Stimulated activated CD4-positive, alpha-beta T cell treated with anti-CD3 and anti-CD28 coated beads, Interleukin-4, amount 100 ng/mL, for 1 hour (primary cell): ENCODE measurements at places on chromosomes 2 and 18.

DNA sequence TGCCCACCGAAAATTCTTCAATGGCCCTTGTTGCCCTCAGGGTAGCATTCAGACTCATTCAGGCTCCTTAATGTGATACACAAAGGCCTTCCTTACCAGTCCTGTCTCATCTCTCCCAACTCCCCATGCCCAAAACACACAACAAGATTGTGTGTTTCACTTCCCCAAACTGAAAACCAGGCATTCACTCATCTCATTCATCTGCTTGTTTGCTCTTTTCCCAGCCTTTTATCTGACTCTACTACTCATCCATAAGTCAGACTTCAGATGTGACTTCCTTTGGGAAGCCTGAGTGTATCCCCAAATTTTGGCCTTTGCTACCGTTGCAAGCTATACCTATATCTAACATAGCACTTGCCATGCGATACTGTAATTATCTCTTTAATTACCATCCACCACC lies 9.7 kb upstream of the SLC39A10 start:
- no peak for DNase-seq

DNA sequence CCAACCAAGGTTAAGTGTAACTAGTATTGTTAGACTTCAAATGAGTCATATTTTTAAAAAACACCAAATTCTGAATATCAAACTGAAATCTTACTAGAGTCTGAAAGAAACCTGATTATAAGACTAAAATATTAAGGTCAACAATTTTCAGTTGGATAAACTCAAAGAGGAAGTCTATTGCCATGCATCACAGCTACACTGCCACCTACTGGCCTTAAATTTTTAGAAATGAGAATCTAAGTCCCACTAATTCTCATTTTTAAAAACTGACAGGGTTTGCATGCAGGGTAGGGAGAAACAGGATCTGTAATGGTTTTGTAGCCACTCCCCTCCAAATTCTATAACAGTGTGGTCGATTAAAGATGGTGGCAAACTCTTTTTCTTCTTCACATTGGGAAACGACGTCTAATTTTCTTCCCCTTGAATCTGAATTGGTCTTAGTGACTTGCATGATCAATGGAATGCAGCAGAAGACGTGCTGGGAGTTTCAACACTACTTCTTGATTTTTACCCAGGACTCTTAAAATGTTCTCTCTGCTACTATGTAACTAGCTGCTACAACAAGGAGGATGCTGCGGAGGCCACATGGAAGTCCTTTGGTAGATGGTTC lies 176.1 kb upstream of the SESTD1 start:
- DNase-seq, result no peak

DNA sequence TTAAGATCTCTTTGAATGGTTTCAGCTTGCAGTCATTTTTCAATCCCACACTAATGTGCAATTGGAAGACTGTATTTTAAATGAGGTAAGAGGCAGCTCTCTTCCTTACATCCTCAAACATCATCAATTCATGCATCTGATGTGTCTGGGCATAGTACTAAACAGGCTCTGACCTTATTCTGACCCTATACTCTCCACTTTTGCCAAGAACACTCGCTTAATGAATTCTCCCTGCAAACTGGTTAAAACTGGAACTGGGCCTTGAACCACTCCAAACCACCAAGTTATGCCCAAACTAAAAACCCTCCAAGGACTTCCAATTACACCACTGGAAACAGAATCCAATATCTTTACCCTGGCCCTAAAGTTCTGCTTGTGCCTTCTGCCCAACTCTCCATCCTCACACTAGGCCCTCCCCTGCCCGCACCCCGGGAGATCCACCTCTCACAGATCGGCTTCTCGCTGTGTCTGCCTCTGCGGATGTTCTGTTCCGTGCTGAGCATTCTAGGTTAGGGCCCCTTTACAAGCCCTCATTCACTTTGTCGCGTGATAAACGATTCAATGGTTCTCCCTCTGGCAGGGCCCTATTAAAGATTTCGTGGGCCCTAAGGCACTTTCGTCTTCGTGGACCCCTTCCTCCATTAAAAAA lies 1.2 kb downstream of the M1AP start:
- no peak for DNase-seq

GRCh38 chr18:79314838-79315388 lies 80.8 kb upstream of the NFATC1 start:
- no peak for DNase-seq

GRCh38 chr2:113156278-113157117 lies 17.3 kb upstream of the PSD4 start:
- DNase-seq, result no peak

- DNase-seq, result no peak
Measured at GRCh38 chr2:195830968-195831950, 174.2 kb downstream of the SLC39A10 start.
